ENCODE measurements at places on chromosomes 6 and 20.

DNA sequence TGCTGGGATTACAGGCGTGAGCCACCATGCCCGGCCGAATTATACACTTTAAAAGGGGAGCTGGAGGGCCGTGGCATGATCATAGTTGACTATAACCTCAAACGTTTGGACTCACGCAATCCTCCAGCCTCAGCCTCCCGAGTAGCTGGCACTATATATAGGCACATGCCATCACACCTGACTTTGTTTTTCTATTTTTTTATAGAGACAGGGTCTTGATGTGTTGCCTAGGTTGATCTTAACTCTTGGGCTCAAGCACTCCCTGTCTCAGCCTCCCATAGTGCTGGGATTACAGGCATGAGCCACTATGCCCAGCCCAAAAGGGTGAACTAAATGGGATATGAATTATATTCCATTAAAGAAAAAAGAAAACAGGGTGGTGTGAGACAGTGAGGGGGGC is 7.8 kb downstream of the PTGIS start:
- DNase-seq = no peak

GRCh38 chr20:13447385-13448180 is 191.1 kb downstream of the TASP1 start:
- DNase-seq = no peak

- DNase-seq = no peak
Measured at GRCh38 chr20:58084566-58084965, 143.9 kb downstream of the ANKRD60 start.

DNA sequence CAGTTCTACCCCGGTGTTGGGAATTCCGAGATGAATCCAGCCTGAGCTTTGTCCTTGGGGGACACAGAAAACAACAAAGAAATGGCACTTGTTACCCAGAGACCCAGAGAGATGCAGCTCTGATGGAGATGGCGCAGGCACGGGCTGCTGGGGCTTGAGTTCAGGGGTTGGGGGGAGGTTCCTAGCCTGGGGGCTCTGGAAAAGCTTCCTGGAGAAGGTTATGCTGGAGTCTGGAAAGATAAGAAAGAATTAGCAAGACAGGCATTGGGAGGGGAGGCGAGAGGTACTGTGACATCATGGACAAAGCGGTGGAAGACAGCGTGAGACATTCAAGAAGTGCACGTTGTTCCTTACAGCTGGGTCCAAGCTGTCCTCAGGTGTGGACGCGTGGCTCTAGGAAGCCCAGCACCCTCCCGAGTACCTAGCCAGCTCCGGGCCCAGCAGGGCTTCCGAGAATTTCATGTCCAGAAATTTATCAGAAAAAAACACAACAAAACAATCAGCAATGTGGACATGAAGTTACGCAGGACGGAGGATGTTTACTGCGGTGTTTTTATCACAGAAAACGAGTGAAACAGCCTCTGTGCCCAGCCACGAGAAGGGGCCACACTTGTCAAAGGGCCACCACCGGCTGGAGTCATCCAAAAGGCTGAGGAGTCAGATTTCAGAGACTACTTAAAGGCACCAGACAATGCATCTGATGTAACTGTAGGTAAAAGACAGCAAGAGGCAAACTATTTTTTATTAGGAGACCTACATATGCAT is 39.5 kb downstream of the C20orf203 start:
- no peak for DNase-seq

GRCh38 chr6:89581689-89582088 is 56.9 kb downstream of the LYRM2 start:
- DNase-seq = no peak

- DNase-seq = no peak
Measured at GRCh38 chr6:87139236-87139635, 16.1 kb upstream of the ZNF292 start.

DNA sequence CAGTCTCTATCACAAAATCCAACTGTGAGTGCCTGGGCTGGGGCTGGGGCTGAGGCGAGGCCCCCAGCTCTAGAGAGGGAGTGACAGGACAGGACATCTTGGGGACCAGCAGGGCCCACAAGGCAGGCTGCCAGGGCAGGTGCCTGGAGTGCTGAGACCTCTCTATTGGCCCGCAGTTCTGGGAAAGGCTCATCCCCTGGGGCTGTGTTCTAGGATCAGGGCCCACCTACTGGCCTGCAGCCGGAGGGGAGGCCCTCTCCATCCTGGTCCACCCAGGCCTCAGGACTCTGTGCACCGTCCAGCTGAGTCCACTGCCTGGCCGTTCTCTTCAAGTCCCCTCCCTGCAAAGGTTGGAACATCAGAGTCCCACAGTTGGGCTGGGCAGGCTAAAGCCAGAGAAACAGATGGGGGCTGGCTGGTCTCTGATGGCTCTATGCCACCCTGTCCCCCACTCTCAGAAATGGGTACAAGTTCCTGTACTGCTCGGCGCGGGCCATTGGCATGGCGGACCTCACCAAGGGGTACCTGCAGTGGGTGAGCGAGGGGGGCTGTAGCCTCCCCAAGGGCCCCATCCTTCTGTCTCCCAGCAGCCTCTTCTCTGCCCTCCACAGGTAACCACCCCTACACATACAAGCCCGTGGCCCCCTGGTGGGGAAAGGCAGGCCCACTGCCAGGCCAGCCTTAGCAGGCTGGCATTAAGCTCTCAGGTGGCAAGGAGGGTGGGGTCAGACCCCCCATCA is 9.0 kb downstream of the EMILIN3 start:
- DNase-seq = no peak

DNA sequence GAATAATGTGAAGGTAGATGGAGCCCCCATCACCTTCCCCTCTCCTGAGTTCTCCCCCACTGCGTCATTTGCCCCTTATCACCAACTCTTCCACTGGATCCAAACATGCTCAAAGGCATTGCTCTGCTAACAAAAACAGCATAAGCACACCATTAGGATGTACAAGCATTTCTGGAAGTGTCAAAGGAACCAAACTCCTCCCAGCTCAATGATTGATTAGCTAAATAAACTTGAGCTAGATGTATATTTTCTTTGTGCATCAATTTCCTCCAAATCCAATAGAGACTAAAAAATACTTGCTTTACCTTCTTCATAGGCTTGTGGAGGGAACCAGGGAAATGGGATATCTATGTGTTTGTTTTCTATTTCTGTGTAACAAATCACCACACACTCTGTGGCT is 248.4 kb upstream of the JARID2 start:
- DNase-seq = no peak

GRCh38 chr20:49288250-49288751 is 10.4 kb upstream of the ZNFX1 start:
- DNase-seq = no peak

- DNase-seq = no peak
Measured at GRCh38 chr6:3594201-3594600, 137.4 kb upstream of the SLC22A23 start.

DNA sequence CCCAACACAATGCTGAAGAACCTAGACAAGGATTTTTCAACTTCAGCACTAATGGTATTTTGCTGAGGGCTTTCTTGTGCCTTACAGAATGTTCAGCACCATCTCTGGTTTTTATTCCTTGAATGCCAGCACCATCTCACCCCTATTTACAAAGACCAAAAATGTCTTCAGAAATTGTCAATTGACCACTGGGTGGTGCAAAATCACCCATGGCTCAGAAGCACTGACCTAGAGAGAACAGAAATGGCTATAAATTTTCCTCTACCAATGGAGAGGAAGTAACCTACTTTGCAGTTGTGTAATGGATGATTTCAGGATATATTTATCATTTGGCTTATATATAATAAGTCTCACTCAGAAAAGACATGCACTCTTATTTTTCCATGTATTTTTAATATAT is 431.0 kb upstream of the IRAK1BP1 start:
- DNase-seq = no peak

- DNase-seq = no peak
Measured at GRCh38 chr20:32450484-32451061, 92.4 kb downstream of the ASXL1 start.

DNA sequence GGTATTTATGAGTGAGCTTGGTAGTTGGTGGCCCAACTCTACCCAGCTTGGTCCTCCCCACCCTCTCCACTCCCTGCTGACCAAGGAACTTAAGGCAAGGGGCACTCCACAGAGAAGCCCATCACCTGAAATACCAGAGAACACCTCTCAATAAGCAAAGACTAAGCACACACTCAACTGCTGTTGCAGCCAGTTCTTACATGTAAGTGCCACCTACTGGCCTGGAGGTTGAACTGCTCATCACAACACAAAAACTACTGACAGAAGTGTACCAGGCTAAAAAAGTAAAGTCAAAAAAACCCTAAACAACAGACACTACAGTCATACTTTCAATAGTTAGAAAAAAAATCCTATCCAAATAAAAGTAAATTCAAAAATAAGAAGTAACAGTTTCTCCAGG is 146.2 kb downstream of the FAM83B start:
- DNase-seq = no peak

GRCh38 chr6:13535306-13535705 is 39.1 kb upstream of the SIRT5 start:
- no peak for DNase-seq

GRCh38 chr20:2397595-2398145 is 17.0 kb downstream of the TGM6 start:
- no peak for DNase-seq

GRCh38 chr6:36686668-36687513 is 8.4 kb downstream of the CDKN1A start:
- DNase-seq = no peak

GRCh38 chr6:109373762-109374161 is 8.5 kb downstream of the CD164 start:
- no peak for DNase-seq

DNA sequence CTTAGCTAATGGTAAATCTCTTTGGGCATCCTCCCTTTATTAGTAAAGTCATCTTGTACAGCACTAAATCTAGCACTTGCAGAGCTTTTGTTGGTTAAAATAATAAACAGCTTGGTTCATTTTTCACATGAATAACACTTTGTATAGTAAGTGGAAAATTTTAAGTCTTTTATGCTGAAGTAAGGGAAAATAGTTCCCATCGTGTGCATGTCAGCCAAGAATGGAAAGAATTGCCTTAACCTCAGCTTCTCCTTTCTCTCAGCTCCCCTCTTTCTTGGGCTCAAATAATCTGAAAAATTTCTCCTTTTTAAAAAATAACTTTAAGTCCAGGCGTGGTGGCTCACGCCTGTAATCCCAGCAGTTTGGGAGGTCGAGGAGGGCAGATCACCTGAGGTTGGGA is 16.6 kb downstream of the SNRPC start:
- DNase-seq = no peak

- DNase-seq = no peak
Measured at GRCh38 chr6:11021003-11021402, 23.1 kb downstream of the ELOVL2 start.

DNA sequence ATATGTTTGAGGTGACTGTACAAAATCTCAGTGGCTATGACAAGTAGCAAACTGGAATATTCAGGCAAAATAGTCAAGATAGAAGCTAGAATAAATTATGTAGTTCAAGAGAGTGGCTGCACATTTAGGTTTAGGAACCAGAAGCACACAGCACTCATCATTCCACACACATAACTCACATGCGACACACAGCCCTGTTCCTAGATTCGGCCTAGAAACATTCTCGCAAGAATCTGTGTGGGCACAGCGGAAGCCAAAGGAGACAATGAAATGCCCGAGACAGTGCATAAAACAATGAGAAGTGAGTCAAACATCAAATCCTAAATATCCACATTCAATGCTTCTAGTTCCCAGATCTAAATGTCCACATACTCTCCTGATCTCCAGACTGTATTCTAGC is 9.5 kb upstream of the SUPT3H start:
- no peak for DNase-seq

GRCh38 chr6:98920904-98921431 is 26.8 kb downstream of the FBXL4 start:
- DNase-seq = no peak

DNA sequence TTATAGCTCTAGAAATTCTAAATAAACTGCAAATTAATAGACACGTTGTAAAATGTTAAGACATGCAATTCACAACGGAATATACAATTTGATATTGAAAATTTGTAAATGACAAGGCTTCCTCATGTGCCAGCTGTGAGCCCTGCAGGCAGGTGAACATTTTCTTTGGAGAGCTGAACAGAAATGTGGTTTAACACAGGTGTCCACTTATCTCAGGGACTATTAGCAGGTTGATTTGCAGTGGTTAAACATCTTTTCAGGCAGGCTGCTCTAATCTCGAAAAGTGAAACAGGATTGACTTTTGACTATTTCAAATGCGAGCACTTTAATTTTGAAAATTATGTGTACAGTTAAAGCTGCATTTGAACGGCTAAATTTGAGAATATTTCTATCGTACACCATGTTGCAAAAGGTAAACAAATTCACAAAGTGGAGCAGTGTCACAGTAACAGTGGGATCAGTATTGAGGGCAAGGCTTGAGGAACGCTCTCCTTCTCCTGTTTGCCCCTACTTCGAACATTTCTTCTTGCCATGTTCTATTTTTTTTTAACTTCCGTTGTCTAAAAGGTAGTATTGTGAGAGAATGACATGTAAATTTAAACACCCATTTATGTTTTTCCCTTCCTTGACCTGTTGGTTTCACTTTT is 210.8 kb downstream of the CDKAL1 start:
- DNase-seq = no peak

- no peak for DNase-seq
Measured at GRCh38 chr6:17096652-17097051, 5.2 kb upstream of the STMND1 start.

GRCh38 chr6:7673063-7673536 is 52.8 kb upstream of the BMP6 start:
- DNase-seq = no peak

- no peak for DNase-seq
Measured at GRCh38 chr6:137227871-137228302, 8.7 kb upstream of the IFNGR1 start.

DNA sequence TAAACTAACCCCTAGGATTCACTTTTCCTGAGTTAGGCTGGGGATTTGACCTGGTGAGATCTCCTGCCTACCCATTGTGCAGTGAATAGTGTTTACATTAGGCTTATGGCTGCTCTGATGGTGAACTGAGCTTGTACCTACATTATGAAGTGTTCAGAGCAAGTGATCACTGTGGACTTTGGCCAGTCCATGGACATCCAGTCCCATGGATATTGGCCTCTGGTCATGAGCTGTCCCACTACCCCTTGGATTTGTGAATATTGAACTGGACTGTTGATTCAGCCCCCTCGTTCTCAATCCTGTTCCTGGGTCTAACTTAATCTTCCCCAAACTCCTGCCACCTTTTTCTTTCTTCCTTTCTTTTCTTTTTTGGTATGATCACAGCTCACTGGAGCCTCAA is 13.8 kb downstream of the ASIP start:
- no peak for DNase-seq

GRCh38 chr6:7050872-7051779 is 56.6 kb upstream of the RREB1 start:
- DNase-seq = no peak

- peak; percentile 60 for DNase-seq
Measured at GRCh38 chr6:1496836-1497760, 107.7 kb downstream of the FOXF2 start.
